ENCODE measurements at places on chromosomes 2 and 18. TPM values are rescaled to one million over a fixed set of nuclear protein-coding genes. Genes with fewer than 3 reads are reported as not detected.

TMEM237 gene
- 18.8 TPM for total RNA-seq

EPAS1 gene
- total RNA-seq: 16.2 TPM

CXCR1 gene
- not detected for total RNA-seq

INHA gene
- total RNA-seq: not detected

LGALSL gene
- 2.8 TPM for total RNA-seq

INO80D gene
- 27.5 TPM for total RNA-seq

MXD1 gene
- total RNA-seq: 12.6 TPM

LYG2 gene
- not detected for total RNA-seq

FHL2 gene
- total RNA-seq: 3.8 TPM

AQP4 gene
- total RNA-seq: not detected

GRP gene
- total RNA-seq: not detected

RAB12 gene
- 20.2 TPM for total RNA-seq

ASB18 gene
- not detected for total RNA-seq

UGT1A10 gene
- total RNA-seq: not detected

ERFE gene
- total RNA-seq: 0.24 TPM

ZAP70 gene
- total RNA-seq: 240 TPM

SP3 gene
- total RNA-seq: 104 TPM

ARHGAP15 gene
- 56.2 TPM for total RNA-seq

UNC80 gene
- total RNA-seq: not detected

SFXN5 gene
- total RNA-seq: 14.1 TPM

UGT1A8 gene
- not detected for total RNA-seq
